Stimulated activated CD4-positive, alpha-beta T cell treated with anti-CD3 and anti-CD28 coated beads, Interleukin-12 subunit alpha, Interleukin-12 subunit beta, amount 100 ng/mL, for 24 hours (primary cell): ENCODE measurements at places on chromosomes 7 and 10.

GRCh38 chr7:41507686-41508268 is 195.1 kb downstream of the INHBA start:
- no peak for DNase-seq

DNA sequence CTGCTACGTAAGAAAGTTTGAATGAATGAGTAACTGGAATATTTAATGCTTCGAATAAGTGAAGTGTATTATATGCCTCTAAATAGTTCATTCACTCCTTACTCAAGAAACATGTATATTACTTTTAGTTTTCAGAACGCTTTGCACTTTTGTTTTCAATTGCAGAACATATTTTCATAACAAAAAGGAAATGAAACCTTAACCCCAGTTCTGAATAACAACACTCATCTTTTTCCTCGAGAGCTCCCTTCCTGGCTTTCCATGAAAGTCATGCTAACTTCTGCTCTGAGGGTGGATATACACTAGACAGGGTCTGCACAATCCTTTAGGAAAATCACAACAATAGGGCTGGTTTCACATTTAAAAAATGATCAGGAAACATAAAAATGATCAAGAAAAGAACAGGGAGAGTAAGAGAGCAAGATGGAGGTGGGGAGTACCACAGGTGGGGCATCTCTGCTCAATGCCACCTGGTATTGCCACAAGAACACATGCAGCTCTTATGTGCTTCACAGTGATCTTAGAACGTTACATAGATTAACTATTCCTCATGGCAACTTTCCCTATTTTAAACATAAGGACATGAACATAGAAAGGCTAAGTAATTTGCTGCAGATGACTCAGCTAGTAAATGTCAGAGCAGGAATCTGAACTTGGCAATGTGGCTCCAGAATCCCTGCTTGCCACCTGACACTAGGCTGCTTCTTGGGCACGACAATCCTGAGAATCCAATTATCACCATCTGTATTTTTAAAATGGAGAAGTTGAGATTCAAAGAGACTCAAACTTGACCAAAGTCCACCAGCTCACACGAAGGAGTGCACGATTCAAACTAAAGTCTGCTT is 219.5 kb upstream of the AOAH start:
- no peak for DNase-seq

DNA sequence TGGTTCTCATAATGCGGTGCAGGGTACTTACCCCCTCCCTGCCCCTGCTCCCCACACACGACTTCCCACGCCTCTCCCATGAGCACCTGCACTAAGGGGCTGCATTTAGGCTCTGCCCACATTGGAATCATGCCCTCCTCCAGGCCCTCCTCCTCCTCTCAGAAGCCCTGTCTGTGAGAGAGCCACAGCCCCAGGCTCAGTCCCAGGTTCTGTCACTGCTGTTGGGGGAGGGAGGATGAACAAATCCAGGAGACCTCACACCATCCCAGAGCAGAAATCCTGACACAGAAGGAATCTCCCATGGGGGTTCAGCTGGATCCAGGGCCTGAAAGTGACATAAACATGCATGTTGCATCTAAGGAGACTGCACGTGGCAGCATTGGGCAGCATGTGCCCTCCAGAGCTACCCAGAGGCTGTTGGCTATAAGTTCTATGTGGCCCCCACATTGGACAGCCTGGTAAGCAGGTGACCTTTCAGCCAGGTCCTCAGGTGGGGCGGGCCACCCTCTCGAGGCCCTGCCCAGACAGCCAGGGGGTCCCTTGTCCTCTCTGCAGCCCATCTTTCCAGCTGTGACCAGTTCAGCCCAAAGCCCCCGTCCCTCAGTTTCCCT is 1.6 kb upstream of the PILRA start:
- DNase-seq: no peak

GRCh38 chr7:70788276-70788675 is 343.7 kb upstream of the GALNT17 start:
- no peak for DNase-seq

- no peak for DNase-seq
These were observed 151.0 kb downstream of the CHN2 start for GRCh38 chr7:29345590-29345989.

DNA sequence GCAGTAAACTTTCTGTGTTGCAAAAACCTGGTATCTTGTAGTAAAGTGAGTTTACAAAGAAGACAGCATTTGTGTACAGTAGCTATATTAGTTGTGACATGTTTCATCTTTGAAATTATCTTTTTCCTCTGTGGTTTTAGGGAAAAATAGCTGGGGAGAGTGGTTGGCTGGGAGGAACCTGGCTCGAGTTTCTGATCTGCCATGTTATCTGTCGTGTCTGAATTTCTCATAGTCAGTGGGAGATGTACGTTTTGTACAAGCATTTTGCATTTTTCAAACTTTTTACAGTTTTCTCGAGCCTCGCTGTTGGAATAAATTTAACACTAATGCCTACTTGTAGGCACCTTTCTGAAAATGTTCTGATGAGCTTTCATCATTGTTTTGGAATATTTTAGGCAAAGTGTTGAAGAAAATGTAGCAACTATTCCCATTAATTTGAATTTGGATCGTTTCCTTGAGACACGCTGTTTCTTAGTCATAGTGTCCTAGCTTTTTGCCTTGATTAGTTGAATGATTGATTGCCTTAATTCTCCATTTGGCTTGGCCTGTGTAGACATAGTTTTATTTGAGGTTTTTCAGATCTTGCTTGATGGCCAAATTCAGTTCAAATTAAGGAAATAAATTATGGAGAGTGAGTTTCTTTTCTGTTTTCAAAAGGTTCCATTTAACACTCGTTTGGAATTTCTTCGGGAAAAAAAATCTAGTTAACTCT is 65.1 kb downstream of the CAMK1D start:
- no peak for DNase-seq

- no peak for DNase-seq
These were observed 45.2 kb downstream of the RNF133 start for GRCh38 chr7:122653685-122654084.

GRCh38 chr10:62085821-62086220 is 182.8 kb downstream of the RTKN2 start:
- no peak for DNase-seq

DNA sequence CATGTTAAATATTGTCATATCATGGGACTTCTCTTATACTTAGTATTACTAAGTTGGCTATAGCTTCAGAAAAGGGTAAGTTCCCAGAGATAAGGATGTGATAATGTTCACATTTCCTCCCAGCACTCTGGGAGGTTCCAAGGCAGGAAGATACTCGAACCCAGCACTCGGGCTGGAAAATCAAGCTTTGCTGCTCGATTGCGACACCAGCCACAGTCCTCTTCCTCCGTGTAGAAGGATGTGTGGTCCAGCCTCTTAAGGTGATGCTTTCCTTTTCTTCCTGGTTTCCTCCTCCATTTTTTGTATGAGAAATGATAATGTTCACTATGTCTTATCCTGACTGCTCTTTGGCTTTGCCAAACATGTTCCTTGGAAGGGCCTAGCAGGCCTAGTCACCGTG is 3.2 kb downstream of the BMS1 start:
- no peak for DNase-seq

GRCh38 chr7:26143298-26144048 is 8.5 kb upstream of the NFE2L3 start:
- no peak for DNase-seq

GRCh38 chr7:71613313-71613712 is 481.4 kb downstream of the GALNT17 start:
- DNase-seq: no peak

DNA sequence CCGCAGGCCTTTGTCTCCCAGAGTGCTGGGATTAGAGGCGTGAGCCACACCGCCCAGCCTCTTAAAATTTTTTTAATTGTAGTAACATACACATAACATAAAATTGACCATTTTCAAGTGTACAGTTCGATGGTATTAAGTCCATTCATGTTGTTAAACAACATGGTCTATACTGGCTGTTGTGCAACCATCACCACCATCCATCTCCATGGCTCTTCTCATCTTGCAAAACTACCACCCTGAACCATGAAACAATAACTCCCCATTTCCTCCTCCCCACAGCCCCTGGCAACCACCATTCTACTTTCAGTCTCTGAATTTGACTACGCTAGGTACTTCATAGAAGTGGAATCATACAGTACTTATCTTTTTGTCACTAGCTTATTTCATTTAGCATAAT is 7.9 kb upstream of the ZFYVE27 start:
- no peak for DNase-seq

DNA sequence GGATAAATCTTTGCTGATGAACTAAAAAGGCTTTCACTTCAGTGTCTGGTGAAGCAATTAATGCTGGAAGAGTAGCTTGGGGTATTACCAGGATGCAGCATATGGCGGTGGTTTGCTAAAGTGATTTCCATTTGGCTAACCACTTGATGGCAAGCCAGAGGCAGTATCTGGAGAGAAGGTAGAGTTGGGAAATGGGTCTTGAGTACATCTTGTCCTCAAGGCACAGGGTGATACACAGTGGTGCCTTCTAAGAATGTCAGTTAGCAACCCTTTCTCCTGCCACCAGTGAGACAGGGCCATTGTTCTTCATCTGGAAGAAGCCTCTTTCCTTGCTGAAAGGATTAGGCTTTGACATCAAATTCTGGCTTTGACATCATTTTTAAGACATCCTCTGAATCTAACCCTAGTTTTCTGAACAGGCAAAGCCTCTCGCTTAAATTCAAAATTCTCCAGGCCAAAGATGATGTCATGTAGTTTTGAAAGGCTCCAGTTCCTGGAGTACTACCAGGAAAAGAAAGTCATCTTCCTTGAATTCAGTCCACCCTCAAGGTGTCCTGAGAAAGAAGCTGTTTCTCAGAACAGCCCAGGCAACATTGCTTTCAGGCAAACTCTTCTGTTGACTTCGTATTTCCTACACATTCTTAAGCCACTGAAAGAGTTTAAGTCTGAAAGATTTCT is 162.4 kb downstream of the ARID5B start:
- DNase-seq: no peak

DNA sequence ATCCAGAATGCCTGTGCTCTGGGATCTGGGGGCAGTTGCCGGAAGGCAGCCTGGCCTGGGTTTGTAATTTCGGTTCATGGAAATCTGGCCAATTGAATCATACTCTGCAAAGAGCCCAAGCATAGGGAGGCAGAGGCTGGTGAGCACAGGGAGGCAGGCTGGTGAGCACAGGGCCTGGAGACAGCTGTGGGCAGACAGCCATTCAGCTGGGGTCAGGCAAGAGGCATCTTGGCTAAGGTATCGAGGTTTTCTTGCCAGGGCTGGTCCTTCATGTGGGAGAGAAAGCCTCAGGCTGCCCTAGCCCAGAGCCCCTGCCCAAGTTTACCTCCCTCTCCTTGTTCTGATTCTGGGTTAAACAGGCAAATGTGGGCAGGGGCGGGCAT is 63.7 kb upstream of the BAIAP2L1 start:
- DNase-seq: no peak

GRCh38 chr7:85512790-85513189 is 325.9 kb upstream of the SEMA3D start:
- no peak for DNase-seq

- no peak for DNase-seq
These were observed 331.5 kb upstream of the NPVF start for GRCh38 chr7:25559581-25560367.

- no peak for DNase-seq
These were observed 1186.0 kb downstream of the SORCS3 start for GRCh38 chr10:105827133-105827532.

GRCh38 chr10:21261842-21262294 is 263.6 kb downstream of the SKIDA1 start:
- DNase-seq: no peak

DNA sequence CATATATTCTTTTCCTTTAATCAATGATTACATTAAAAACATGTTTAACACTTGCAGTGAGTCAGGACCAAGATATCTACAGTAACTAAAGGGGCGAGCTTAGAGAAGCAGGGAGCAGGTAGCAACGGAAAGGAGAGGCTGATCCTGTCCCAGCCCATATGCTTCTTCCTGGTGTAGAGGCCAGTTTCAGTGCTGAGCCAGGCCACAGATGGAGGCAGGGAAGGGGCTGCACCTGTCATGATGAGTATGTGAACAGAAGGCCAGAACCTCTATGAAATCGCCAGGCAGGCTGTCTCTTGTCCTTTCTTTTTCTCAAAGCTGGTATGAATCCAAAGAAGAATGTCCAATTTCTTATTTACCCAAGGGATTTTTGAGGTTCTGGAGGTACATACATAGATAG is 16.3 kb downstream of the REEP3 start:
- DNase-seq: no peak

DNA sequence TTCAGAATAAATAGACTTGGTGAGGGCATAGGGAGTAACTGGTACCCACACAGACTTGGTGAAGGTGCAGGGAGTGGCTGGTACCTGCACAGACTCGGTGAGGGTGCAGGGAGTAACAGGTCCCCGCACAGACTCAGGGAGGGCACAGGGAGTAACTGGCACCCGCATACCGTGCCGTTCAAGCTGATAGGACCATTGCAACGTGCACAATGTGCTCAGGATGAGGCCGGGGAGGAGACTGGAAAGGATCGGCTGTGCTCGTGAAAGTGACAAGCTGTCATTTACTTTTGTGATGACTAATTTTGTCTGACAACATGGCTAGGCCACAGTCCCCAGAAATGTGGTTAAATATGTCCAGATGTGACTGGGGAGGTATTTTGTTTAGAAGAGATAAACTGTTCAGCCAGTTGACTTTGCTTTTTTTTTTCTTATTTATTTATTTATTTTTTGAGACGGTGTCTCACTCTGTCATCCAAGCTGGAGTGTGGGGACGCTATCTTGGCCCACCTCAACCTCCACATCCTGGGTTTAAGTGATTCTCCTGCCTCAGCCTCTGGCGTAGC is 76.2 kb upstream of the NMT2 start:
- DNase-seq: no peak

GRCh38 chr7:92751902-92752901 is 84.2 kb downstream of the CDK6 start:
- no peak for DNase-seq

GRCh38 chr10:109987452-109988211 is 20.2 kb upstream of the ADD3 start:
- DNase-seq: no peak

GRCh38 chr7:4241791-4242190 is 440.3 kb upstream of the FOXK1 start:
- DNase-seq: no peak

DNA sequence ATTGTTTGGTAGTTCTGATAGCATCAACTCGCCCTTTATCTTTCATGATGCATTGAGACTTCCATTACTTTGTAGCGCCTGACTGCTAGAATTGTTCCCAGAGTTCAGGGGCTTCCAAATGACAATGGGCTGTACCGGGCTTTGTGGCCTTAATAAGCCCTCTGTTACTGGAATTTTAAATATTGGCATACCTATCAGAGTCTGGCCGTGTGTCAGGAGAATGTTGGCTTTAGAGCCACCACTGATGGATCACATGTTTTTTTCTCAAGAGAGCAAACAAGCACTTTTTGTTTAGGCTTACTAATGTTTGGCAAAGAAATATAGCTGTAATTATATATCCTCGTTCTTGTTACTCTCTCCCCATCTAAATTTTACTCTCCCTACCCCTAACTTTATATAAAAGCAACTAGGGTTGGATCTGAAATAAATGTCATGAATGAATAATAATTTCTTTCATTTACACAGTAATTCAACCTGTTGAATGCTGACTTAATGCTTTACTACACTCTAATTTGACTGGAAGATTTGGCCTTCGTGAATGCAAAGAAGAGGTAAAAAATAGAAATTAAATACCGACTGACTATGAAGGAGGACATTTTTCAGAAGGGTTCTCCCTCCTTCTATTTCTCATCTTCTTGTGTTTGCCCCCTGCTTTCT is 396.7 kb downstream of the AUTS2 start:
- DNase-seq: no peak
